ENCODE measurements at places on chromosomes 16 and 17.
A peak's percentile ranks its signal among the peaks of the same experiment; 100 is the strongest.

DNA sequence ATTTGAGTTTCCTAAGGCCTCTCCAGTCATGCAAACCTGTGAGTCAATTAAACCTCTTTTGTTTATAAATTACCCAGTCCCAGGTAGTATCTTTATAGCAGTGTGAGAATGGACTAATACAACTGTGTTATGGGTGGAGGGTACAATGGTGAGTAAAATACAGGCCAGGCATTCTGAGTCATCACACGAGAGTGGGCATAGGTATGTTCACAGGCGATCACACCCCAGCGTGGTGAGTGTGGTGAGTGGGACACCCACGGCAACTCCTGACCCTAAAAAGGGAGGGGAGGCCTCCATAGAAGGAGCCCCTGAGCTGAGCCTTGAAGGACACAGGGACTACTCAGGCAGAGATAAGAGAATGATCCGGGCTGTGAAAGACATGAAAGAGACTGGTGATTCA is 22.6 kb upstream of the MAPT start:
- DNase-seq = no peak

DNA sequence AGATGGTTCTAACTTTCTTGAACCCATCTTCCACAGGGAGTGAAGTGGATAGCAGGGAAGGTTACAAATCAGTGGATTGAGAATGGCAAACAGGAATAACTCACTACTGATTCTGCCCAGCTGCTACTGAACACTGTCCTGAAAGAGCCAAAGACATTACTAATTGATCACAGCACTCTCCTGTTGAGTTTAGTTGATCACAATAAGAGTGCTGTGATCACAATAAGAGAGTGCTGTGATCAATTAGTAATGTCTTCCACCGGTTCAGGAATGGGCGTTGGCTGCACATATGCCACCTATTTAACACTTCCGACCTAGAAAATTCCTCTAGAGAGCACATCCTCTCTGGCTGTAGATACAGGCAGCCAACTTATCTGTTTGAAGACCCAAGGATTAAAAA is 11.4 kb downstream of the CFAP97D1 start:
- peak; percentile 49 for DNase-seq

- DNase-seq = no peak
Measured at GRCh38 chr16:30184096-30184890, 891 bp downstream of the CORO1A start.

DNA sequence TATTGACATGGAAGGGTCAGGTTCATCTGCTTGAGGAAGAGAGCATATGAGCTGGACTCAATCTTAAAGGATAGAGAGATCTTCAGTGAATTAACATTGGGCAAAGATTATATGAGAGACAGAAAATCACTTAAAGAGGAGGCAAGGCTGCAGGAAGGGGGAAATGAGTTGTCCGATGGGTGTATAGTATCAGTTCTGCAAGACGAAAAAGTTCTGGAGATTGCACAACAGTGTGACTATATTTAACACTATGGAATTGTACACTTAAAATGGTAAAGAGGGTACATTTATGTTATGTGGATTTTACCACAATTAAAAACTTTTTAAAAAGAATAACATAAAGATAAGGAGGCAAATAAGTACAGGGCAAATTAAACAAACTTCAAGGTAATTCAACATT is 80.7 kb downstream of the HELZ start:
- no peak for DNase-seq

- no peak for DNase-seq
Measured at GRCh38 chr16:83116274-83116892, 489.6 kb downstream of the CDH13 start.

DNA sequence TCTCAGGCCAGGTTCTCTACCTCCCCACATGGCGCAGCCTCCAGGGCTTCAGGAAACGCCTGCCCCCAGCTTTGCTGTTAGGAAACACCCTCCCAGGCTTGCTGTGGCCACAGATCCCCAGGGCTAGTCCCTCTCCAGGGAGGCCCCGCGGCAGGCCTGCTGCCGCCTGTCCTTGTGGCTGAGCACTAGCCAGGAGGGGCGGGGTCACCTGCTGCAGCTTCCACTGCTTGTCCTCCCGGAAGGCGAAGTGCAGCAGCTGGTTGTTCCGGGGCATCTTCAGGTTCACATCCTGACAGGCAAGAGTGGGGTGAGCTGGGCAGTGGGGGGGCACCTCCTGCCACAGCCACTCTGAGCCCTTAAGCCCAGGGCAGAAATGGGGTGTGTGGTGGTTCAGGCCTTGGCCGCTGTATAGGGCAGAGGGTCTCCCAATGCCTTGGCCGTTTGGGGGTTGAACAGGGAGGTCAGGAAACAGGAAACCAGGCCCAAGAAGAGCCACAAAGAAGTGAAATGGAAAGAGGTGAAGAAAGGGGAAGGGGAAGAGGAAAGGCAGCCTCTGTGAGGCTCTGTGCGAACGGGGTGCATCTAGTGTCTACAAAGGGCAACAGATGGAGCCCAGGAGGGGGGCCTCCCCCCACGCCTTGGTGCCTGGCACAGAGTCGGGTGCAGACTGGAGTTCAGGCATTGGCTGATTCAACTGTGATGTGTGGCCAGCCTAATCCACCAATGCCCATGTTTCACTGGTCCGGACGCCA is 2.0 kb downstream of the ROGDI start:
- DNase-seq = no peak

DNA sequence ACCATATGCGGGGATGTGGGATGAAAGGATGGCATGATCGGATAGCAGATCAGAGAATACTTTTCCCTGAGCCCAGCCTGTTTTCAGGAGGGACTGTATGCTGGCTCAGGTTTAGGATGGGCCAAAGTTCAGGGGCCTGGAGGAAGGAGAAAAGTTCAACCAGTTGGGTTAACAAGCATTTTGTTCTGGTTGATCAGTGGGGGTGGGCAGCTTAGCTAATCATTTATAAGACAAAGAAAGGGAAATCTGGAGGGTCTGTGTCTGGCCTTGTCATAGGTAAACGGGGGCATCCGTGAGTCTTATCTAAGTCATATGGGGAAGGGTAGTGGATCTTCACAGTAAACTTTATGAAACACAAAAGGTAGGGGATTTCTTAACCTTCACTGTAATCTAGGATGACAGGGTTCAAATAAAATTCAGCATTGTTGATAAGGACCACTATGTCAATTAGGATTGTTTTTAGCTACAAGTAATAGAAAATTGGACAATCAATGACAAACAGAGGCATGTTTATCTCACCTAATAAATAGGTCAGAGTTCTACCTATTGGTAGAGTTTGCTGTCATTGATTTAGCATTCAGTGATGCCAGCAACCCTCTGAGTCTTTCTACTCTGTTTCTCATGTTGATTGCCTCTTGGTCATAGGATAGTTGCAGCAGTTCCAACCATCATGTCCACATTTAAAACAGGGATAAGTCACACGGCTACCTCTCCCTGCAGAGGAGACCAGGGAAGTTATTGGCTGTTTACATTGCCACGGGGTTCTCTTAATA is 11.4 kb downstream of the PCTP start:
- DNase-seq = no peak

DNA sequence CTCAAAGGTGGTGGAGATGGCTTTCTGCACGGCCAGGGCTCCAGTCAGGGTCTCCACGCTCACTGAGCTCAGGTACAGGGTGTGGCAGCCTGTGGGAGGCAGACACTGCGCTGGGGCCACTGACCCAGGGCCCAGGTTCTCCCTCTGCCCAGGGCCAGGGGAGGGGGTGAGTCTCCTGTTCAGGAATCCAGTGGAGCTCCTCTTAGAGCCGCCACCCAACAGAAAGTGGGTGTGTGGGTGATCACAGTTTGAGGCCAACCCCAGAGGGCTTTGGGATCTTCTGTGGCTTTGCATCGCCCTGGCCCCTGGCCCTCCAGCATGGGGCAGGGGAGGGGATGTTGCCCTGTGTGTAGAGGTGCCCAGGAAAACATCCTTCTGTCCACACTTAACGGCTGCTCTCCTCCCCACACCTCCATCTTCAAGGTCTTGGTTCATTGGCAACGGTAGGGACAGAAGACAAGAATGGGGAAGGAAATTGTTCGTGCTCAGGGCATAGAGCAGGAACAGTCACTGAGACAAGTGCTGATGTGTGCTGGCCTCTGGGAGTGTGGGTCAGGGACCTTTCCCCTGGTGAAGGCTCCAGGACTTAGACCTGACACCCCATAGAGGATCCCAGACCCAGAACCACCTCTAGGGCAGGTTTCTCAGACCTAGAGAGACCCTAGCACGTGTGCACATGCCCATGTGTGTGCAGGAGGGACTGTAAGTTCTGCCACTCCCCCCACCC is 21.5 kb downstream of the TNS4 start:
- DNase-seq = no peak

- peak; percentile 74 for DNase-seq
Measured at GRCh38 chr17:48636177-48637018, 10.2 kb upstream of the HOXB9 start.
